Activated naive CD4-positive, alpha-beta T cell treated with anti-CD3 and anti-CD28 coated beads for 36 hours (primary cell): ENCODE measurements at places on chromosomes 2 and 18. TPM values are rescaled to one million over a fixed set of nuclear protein-coding genes. Genes with fewer than 3 reads are reported as not detected.

Gene FAM237A
- not detected for total RNA-seq

GRCh38 chr2:172427256-172427989 is at the start of gene ITGA6:
Gene ITGA6 (plus strand): TSS chr2:172427586.
- peak; percentile 79 for DNase-seq

Gene CRYBA2
- total RNA-seq: not detected

Gene VSNL1
- total RNA-seq: not detected

GRCh38 chr2:2892892-2893291 is 484.7 kb downstream of the EIPR1 start:
- no peak for DNase-seq
